ENCODE measurements at places on chromosomes 7 and 10.

- DNase-seq, result no peak
Observed at GRCh38 chr7:132618271-132618955, 42.1 kb upstream of the PLXNA4 start.

GRCh38 chr7:137469191-137469811 lies 125.8 kb upstream of the PTN start:
- no peak for DNase-seq

- no peak for DNase-seq
Observed at GRCh38 chr10:43342279-43343125, 28.9 kb upstream of the FXYD4 start.

DNA sequence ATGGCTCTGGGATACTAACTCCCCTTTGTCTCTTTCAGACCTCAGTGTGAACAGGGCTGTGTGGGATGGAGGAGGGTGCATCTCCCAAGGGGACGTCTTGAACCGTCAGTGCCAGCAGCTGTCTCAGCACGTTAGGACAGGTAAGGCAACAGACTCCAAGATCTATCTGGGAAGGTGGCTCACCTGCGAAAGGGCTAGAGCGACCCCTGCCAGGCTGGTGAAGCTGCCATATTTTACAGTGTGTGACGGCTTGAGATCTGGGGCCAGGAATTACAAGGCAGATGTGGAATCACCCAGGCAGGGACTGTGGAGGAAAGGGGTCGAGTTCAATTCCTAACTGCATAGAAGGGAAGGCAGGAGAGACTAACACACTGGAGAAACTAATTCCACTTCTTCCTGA lies 11.2 kb downstream of the MUC17 start:
- DNase-seq, result no peak

GRCh38 chr10:24871011-24871935 lies 81.1 kb downstream of the PRTFDC1 start:
- DNase-seq, result no peak

GRCh38 chr10:17647326-17647725 lies 3.4 kb downstream of the STAM start:
- DNase-seq, result no peak

DNA sequence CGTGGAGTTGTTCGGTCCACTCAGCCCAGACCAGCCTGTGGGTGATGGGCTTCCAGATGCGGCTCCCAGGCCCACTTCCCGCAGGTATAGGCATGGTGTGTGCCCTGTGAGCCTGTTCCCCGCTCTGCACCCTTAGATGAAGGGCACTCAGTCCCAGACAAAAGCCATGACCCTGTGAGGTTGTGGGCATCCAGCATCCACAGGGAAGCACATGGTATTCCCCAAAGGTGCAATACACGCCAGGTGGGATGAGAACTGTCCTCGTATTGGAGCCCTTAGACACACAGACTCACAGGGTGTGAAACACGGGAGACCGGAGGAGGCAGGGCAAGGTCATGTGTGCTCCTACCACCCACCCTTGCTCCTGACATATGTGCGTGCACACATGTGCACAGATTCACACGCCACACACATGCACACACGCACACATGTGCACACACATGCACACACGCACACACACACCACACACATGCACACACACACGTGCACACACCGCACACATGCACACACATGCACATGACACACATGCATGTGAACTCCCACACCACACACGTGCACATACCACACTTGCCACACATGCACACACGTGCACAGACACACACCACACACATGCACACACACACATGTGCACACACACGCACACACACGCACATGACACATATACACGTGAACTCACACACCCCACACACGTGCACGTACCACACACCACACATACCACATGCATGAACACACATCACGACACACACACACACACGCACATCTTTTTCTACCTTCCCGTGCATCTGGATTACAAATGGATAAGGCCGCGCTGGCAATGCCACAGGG lies 319.4 kb downstream of the WDR37 start:
- no peak for DNase-seq

DNA sequence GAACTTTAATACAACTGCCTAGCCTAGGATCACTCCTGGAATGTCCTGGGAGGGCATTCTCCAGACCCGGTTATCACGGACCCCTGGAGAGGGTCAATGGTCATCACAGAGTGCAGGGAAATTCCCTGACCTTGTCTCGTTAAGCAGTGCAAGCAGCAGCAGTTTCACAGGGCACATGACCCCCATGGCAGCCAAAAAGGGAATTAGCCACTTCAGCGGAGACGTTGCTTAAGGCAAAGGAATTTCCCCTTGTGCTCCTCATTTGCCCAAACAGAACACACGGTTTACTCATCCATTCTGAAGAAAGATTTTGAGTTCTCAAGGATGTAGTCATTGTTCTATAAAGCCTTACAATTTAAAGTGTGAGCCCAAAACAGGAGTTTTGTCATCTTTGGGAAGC lies 260.3 kb downstream of the SNX13 start:
- peak; percentile 22 for DNase-seq

GRCh38 chr10:112768121-112768520 lies 181.9 kb upstream of the TCF7L2 start:
- no peak for DNase-seq

- DNase-seq, result no peak
Observed at GRCh38 chr10:8485032-8485431, 430.5 kb downstream of the GATA3 start.

DNA sequence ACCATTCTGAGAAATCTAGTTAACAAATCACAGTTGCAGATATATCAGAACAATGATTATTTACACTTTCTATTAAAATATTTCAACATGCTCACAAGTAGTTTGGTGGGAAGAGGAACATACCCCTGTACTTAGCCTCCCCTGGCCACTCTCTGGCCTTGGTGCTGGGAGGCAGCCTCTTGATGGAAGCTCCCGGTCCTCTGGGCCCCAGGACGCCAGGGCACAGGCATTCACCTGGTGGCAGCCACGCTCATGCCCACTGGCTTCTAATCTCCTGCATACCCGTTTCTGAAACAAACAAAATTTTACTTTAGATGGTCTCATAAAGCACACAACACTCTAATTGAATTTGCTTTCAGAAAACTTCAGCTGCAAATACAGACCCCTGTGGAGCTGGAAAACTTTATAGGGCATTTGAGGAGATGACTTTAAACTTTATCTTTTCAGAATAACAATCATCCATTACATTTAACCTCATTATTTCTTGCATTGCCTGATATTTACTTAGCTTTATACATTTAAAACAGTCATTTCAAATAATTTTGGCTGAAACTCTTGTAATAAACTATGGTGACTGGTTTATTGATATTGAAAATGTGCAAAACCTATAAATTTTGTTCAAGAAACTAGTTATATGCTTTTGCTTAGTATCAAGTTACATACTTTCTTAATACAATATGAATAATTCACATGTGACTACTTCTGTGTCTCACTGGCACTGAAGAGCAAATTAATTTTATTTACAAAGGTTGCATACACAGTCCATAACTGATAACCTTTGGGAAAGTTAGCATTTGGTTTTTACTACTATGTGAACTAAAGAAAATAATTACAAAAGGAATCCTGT lies 30.8 kb downstream of the C10orf143 start:
- no peak for DNase-seq

DNA sequence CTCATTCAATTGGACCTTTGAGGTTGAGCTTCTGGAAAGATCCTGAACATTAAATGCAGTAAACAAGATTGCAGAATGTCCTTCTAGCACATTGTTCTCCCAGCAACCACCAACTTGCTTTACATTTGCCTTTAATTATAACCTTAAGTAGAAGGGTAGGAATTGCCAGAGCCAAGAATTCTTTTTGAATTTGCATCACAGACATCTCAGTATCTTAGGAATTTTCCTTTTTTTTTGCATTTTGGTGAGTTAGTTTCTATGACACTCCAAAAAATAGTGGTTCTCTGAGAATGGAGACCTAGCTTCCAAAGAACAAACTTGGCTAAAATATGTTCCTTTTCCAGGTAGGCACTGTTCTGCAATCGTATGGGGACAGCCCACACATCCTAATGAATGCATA lies 456.0 kb downstream of the GATA3 start:
- no peak for DNase-seq

GRCh38 chr7:36734731-36735130 lies 10.4 kb upstream of the AOAH start:
- no peak for DNase-seq

- no peak for DNase-seq
Observed at GRCh38 chr7:37993060-37993501, 72.6 kb downstream of the EPDR1 start.

GRCh38 chr10:100014071-100014762 lies 4.5 kb upstream of the DNMBP start:
- DNase-seq, result no peak

DNA sequence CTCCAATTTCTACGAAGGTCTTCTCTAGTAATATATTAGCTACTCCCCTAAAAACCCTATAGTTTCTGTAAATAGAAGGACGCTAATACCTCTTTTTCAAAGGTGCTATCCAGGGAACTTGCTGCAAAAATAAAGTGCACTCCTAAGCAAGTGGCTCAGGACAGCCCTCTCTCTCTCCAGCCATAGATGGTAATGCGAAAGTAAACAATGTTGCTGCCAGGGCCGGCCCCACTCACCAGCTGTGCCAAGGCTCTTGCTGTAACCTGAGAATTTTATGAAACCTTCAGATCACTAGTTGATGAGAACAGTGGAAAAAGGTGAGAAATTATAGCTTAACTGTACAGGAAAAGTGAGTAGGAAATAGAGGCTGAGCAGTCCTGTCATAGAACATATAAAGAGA lies 10.9 kb upstream of the TAS2R39 start:
- DNase-seq, result no peak

DNA sequence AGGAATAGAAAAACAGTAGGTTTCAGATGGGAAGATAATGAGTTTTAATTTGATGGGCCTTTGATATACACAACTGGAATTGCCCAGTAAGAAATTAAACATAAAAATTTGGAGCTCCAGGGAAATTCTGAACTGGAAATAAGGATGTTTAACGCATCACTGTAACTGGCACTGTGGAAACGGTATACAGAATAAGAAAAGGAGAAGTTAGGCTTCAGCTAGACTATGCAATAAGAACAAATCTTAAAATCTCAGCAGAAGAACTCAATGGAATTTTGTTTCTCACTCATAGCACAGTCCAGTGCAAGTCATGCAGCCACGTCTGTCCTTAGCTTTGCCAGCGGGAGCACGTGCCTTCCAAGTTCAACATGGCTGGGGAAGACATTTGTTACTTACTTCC lies 52.9 kb upstream of the FGL2 start:
- DNase-seq, result no peak

GRCh38 chr10:78862328-78862640 lies 206.5 kb upstream of the ZMIZ1 start:
- no peak for DNase-seq

- DNase-seq, result no peak
Observed at GRCh38 chr7:158279539-158280447, 307.8 kb downstream of the PTPRN2 start.

GRCh38 chr10:76296957-76297356 lies 865.5 kb downstream of the LRMDA start:
- DNase-seq, result no peak

GRCh38 chr7:122893486-122893885 lies 7.2 kb upstream of the CADPS2 start:
- no peak for DNase-seq

DNA sequence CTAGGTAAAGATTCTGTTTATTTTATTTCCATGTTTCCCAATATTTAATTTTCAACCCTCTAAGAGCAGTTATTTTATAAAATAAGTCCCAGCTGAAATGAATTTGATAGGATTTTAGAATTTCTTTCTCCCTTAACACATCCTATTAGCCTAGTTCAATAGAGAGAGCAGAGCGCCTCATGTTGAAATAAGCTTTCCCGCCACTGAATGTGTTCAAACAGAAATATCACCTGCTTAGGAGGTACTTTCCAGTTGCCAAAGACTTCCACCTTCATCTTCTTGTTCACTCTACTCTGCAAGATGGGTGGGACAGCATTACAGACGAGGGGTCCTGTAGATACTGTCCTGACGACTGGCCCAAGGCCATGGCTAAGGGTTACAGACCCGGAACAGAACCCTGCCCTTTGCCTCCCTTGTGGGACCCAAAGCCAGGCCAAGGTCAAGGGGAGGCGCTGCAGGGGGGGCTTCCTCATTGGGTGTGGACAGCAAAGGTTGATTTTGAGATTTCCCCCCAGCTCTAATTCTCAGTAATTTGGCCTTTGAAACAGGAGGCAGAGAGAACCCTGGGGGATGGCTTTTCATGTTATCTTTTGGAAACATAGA lies 62.0 kb downstream of the PARP12 start:
- no peak for DNase-seq

DNA sequence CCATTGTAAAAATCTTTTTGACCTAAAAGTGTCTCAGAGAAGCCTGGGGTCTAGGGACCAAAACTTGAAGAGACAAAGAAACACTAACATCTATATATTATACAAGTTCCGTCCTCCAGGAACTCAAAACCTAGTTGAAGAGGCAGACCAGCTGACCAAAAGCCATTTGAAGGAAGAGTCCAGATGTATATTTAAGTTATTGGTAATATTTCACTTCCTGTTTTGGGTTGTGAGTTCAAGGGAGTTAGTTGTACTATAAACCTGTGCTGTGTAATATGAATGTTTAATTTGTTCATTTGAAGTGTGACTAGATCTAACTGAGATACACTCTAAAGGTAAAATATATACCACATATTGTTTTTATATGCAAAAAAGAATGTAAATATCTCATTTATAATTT lies 45.0 kb downstream of the CDK1 start:
- no peak for DNase-seq

GRCh38 chr10:124728071-124728829 lies 15.9 kb downstream of the FAM53B start:
- DNase-seq, result peak; percentile 53

DNA sequence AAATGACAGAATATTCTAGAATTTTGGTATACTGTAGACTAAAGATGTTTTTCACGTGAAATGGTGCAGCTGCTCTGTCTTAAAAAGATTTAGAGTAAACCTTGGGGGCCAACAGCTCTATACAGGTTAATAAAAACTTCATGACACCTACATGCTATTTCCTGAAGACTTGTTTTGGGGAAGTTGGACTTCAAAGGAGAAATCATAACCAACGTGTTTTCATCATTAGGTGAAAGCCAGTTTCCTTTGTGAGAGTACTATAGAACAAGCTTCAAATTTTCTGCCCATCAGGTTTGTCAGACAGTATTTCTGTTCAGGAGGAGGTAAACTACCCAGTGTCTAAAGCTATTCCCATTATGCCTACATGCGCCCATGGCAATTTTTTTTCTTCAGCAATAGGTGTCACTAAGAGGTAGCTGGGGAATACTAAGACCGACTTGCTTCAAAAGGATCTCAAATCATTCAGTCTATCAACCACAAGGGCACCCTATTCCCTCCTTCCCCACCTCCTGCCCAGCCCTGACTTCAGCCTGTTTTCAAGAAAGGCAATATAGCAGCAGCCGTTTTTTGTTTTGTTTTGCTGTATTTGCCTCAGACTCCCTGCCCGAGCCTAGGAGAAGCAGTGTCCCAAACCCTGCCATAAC lies 237.3 kb upstream of the SP8 start:
- no peak for DNase-seq

DNA sequence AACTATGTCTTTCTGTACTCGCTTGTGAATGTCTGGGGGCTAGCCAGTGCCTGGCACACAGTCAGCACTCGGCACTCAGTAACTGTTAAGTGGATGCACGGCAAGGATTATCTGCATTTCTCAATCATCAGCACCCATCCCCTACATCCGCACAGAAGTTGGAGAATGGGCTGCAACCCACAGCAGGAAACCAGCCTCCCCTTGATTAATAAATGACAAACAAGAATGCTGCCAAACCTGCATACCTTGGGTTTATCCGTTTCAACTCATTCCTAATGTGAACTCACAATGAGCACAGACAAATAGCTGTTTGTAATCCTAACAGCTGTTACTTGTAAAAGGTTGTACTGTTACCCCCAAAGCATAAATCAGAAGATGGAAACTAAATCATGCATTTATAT lies 28.9 kb downstream of the PPP1R3C start:
- DNase-seq, result no peak

Data from posterior cingulate gyrus (tissue), 11 donors.